ENCODE measurements at places on chromosomes 3 and 15.

GRCh38 chr3:23567917-23568316 lies 237.8 kb upstream of the UBE2E1 start:
- DNase-seq = no peak

- no peak for DNase-seq
Observed at GRCh38 chr15:78438619-78439285, 736 bp downstream of the IREB2 start.

GRCh38 chr15:51878446-51879386 lies 49.3 kb downstream of the TMOD3 start:
- no peak for DNase-seq

- DNase-seq = peak; percentile 90
Observed at GRCh38 chr3:134212967-134213665, 37.5 kb downstream of the RYK start.

DNA sequence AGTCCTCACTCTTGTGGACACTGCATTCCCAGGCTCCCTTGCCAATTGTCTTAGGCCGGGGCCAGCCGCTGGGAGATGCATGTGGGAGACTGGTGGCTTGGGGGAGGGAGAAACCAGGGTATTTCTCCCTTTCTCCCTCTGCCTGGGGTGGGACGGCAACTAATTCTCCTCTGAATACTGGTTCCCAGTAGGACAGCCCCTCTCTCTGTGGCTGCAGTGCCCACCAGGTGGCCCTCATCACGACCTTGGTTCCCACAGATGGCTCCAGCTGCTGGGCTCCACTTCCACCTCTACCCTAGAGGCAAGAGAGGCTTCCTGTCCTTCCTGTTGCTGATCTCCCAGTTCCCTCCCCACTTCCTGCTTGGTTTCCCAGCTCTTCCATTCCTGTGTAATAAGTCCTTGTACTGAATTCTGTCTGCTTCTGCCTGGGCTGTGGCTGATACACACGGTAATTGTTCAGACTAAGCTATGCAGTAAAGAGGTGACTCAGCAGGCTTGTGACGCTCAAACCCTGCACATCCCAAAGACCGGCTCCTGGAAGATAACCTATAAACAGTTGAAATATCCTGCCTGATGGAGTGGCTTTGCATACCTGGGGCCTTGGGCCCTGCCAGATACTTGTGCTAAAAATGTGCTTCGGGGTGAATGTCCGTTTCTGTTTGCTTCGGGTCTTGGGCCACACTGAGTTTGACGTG lies 20.4 kb upstream of the COPG1 start:
- DNase-seq = no peak

DNA sequence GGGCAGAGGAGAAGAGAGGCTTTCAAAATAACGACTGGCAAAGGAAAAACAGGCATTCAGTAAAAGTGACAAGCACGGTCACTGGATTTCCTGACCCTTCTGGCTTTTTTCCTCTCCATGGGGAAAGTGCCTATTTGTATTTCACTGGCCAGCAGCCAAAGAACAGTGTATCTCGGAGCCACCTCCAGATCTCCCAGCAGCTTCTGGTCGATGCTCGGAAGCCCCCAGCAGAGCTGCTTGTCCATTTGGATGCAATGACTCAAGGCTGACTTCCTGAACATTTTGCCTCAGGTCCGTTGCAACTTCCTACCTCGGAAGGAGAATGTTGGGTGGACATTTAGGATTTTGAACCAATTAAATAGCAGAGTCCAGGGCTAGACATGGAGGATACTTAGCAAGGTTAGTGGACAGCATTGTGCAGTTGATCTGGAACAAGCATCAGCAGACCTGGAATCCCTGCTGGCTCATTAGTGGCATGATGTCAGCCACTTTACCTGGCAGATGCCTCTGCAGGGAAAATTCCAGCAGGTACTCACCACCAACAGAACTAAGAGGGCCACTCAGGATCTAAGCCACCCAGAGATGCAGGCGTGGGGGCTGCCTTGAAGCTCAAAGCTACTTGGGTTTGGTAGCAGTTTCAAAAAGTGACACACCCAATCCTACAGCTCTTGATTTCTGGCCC lies 1.1 kb downstream of the FAM107A start:
- no peak for DNase-seq

- no peak for DNase-seq
Observed at GRCh38 chr3:46643701-46644100, 31.4 kb downstream of the FAM240A start.

DNA sequence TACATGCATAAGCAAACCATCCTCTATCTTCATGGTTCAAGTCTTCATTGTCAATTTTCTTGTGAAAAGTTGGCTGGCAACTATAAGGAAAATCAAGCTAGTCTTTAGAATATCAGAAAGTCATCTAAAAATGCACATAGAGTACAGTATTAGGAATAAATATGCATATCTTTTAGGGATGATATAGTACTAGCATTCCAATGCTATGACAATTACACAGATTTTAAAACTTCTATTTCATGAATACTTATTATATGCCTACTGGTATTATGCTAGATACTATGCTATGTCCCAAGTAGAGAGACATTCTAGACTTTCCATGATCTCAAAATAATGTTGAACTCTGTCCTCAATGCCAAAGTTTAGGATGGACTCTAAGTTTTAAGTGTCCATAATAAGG lies 81.3 kb upstream of the NAALADL2 start:
- DNase-seq = no peak

GRCh38 chr3:139518306-139518705 lies 21.2 kb downstream of the RBP1 start:
- no peak for DNase-seq

DNA sequence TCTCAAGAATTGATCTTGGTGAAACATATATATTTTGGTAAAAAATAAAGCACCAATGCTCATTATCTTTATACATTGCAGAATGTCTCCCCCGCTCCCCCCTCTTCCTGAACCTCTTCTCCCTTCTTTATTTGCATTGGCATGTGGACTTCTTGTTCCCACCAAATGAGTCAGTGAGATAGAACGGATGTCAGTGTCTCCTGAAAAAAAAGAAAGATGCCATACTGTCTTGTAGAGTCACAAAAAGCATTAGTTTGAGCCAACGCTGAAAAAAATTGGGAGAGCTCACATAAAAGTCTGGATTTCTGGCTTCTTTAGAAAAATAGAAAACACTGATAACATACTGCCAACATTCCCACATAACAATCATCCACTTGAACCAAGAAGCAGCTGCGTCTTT lies 32.0 kb upstream of the STXBP5L start:
- no peak for DNase-seq

- no peak for DNase-seq
Observed at GRCh38 chr3:195873971-195874370, 34.4 kb downstream of the TNK2 start.

DNA sequence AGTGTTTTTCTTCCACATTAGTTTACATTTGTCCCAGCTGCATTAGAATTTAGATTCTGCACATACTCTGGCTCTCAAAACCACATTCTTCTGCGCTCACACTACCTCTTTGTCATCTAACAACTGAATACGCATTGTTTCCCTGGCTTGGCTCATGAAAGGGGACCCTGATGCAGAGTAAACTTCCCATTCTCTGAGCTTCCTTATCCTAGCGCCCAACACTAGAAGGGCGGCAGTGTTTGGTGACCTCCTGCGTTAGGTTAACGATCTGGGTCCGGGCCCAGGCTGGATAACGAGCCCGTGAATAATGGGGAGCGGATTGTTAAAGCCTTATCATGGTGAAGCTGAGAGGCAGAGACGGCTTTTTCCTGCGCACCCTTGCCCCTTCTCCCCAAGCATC lies 63.9 kb downstream of the ETV5 start:
- peak; percentile 72 for DNase-seq

DNA sequence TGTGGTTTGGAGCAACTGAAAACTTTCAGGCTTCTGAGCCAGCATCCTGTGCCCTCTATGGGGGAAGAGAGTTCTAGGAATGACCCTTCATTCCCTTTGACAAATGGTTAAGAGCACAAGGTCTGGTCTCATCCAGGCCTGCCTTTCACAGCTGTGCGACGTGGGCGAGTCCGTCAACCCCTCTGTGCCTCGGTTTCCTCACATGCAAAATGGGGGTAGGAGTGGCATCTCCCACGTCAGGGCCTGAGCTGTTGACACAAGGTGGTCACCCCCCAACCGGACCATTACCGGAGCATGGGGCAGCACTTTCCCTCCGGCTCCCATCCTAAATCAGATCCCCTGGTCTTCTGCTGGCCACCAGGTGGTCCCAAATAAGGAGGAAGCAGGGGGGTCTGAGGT lies 70.4 kb downstream of the ATP2B2 start:
- DNase-seq = no peak

GRCh38 chr15:53549697-53550305 lies 209.7 kb downstream of the WDR72 start:
- no peak for DNase-seq

GRCh38 chr3:123800362-123800682 lies 83.8 kb downstream of the MYLK start:
- no peak for DNase-seq

DNA sequence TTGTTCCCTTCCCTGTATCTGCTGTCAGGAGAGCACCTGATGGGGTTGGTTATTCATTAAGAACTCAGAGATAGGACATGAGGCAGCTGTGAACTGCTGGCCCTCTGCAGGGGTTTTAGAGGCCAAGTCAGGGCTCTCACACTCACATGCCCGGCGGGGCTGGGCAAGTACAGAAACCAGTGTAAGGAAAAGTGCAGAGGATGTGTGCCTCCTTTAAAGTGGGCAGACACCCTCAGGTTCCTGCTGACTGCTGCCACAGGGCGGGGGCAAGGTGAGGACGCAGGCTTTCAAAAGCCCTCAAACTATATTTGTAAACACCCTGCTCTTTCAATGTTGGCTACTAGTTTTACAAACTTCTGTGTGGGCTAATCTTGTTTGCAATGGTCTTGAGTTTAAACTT lies 22.4 kb downstream of the CXCR6 start:
- no peak for DNase-seq

DNA sequence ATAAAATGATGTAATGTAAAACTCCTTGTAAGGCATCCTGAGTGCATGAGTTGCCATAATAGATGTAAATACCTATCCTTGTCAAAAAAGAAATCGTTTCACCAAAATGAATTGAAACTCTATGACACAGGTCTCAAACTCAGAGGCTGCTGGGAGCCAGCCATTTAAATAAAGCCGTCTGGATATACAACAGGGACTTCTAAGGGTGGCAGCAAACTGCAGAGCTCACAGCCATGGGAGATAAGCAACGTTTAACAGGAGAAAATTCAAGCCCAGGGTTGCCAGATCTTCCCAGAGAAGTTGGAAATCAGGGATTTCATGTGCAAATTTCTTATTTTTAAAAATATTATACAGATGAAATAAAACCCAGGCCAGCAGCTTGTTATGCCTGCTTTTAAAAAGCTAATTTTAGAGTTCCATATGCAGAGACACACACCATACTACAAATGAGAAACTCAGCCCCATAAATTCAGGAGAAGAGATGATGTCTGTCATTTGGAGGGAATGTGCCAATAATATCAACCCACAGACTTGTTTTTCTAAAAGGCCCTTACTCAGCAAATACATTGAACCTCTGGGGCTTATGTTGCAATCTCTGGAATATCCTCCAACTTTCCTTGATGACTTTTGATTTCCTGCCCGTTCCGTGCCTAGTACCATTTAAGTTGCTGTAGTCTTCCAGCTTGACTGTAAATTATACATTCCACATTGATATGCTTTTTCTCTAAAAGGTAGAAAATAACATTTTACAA lies 75.6 kb downstream of the AQP9 start:
- no peak for DNase-seq

DNA sequence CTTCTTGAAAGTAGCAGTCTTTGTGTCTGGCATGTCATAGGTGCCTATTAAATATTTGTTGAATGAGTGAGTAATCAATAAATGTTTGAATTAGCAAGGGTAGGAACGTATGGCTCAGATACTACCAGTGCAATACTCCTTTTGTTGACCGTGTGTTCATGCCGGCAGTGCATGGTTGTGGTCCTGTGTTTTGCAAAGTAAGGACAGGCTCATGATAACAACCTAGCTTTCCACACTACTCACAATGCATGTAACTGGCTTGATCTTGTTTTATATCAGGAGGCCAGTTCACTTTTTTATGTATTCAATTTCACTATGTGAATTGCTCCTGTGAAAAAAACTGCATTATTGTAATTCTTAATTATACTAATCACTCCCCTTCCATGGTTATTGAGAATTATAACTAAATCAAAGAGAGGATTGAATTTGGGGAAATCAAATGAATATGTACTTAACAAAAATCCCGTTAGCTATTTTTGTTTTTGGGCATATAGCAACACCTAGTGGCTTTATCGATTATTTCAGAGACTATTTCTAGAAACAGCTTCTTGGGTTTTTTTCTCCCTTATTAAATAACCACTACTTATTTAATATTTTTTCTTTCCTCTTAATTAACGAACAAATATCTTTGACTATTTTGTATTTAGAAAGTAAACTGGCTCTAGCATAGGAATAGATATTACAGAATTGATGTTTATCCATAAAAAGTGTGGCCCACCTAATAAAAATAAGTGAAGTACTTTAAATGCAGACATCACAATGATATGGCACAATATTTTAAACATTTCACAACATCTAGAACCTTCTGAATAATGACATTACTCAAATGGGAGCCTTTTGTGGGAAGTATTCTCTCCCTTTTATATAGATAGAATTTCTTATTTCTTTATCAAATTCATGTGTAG lies 218.5 kb downstream of the BBX start:
- no peak for DNase-seq

DNA sequence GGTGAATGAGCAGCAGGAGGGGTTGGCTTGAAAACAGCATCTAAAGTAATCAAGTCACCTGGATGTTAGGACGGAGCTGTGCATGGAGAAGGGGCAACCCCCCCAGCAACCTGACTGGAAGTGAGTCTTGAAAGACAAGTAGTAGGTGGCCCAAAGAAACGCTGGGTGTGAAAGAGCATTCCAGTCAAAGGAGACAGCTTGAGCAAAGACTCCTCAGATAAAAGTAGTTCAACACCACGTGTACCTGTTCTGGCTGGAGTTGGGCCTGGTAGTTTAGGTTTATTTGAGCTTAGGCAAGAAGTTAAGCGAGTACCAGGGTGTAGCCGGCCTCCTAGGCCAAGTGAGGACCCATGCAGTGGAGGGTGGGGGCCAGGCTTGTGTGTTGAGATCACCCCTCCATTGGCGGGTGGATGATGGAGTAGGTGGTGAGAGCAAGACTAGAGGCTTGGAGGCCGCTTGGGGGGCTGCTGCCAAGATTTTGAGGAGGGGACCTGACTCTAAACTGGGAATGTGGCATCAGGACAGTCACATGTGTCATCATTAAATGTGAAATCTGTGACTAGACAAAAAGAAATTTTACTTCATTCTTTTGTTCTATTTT lies 61.3 kb downstream of the ABHD2 start:
- DNase-seq = no peak

DNA sequence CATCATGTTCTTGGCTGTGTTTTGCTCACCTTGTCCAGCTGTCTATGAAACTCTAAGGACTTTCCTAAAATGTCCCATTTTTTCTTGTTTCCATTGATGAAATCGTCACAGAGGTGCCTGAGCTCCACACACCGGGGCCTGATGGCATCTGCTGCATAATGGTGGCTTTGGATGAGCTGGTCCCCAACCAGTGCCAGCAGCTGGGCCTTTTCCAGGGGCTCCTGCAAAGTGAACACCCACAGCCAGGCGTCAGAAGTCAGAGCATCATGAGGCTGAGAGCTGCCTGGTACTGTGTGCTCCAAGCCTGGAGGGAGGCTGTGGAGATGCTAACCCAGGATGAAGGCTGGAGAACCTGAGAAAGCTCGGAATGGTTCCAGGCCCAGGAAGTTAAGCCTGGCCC lies 46.9 kb downstream of the B3GNT5 start:
- peak; percentile 2 for DNase-seq

GRCh38 chr3:60036803-60037202 lies 987.0 kb upstream of the CFAP20DC start:
- DNase-seq = no peak
